Fibroblast of upper back skin (primary cell): ENCODE measurements at places on chromosomes 3 and 15.

DNA sequence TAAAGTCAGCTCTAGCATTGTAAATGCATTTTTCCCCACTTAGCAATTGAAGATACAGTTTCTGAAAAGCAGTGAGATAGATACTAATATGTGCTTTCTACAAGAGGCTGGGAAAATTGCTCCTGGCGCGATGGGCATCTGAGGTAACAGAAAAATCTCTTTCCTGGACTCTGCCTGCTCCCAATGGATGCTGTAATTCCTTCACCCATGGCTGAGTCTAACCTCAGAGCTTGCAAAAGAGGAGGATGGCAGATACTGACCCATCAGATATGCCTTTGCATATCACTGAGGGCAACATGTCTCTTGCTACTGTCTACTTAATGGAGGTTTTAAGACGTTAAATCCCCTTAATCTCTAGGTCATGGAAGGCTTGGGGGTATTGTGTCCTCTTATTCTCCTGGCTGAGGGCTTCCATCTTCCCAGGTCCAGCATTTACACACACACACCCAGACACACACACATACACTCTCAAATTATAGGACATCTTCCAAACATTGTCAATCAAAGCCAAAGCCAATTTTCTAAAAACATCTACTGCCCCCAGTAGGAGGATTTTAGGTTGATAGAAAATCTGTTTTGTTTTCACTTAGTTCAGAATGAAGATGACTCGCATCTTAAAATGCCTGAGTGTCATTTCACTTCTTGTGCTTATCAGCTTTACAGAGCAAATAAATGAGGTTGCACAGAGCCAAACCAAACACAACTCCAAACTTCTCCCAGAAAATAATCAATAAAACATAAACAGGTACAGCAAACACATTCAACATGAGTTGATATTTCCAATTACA, 2.4 kb downstream of the TRPM1 start:
- DNase-seq, result peak; percentile 35

DNA sequence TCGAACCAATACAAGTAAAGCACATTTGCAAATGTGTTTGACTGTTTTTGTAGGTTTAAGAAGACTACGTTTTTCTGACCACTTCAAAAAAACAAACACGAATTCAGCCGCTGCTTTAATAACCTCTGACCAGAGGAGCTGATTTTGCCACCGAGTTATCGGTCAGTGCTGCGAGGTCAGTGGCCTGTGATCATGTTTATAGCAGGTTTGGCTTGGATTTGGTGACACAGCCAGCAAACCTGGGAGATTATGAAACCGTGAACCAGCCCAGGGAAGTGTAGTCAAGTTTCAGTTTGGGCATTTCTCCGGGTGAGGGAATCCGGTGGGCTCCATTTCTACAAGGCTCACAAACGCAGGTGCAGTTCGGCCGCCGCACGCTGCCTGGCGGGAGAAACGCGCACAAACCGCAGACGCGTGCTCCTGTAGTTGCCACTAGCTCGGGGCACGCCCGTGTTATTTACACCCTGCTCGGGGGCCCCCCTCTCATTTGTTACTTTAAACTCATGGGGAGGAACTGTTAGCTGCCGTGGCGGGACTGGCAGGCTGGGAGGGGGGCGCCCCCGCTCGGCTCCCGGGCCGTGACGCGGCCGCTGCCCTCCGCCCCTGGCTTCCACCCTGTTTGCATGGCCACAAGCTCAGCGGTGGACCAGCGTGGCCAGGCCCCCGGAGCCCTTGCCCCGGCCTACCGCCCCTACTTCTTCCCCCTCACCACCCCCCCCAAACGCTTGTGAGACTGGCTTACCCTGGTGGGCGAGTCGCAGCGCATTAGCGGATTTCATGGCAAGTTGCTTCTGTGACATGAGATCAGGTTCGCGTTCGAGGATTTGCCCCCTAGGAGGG, 13.6 kb upstream of the ONECUT1 start:
- DNase-seq, result no peak

DNA sequence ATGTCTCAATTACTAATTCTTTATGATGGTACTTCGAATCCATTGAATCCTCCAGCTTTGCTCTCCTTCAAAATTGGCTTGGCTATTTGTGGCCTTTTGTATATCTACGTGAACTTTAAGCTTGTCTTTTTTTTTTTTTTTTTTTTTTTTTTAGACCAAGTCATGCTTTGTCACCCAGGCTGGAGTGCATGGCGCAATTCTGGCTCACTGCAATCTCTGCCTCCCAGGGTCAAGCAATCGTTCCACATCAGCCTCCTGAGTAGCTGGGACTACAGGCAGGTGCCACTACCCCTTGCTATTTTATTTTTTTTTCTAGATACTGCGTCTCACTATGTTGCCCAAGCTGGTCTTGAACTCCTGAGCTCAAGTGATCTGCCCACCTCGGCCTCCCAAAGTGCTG, 7.7 kb upstream of the DIPK2A start:
- no peak for DNase-seq

- no peak for DNase-seq
These were observed 139.3 kb downstream of the SERPINI1 start for GRCh38 chr3:167874671-167875372.

DNA sequence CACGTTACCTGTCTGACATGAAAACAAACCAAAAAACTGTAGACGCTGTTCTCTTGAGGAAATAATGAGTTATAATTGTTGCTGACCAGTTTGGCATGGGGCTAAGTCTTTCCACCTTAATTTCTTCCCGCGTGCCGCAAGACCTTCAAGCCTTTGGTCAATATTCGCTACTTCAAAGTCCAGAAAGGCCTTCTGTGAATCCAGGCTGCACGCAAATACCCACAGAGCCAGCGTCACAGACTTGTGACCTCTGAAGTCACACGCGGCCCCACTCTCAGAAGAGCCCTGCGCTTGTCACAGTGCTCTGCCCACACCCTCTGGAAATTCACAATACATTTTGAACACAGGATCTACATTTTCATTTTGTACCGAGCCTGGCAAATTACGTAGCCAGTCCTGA, 275.2 kb downstream of the SHQ1 start:
- no peak for DNase-seq

DNA sequence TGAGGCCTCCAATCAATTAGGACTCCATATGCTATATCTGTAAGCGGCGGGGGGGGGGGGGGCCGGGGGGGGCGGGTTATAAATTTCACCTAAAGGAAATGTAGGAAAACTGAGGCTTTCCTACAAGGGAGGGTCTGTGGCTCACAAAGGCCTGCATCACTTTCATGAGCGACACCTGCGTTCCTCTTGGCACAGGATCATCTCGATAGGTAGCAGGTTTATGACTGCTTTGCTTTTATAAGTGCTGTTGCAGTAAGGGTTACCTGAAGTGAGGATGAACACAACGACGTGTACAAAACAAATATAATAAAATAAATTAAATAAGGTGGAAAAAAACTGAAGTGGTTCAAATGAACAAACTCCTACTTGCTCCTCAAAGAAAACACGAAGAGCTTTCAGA, 194.3 kb downstream of the FOXP1 start:
- no peak for DNase-seq

- DNase-seq, result peak; percentile 7
These were observed 19.0 kb upstream of the CCR2 start for GRCh38 chr3:46334741-46335478.

DNA sequence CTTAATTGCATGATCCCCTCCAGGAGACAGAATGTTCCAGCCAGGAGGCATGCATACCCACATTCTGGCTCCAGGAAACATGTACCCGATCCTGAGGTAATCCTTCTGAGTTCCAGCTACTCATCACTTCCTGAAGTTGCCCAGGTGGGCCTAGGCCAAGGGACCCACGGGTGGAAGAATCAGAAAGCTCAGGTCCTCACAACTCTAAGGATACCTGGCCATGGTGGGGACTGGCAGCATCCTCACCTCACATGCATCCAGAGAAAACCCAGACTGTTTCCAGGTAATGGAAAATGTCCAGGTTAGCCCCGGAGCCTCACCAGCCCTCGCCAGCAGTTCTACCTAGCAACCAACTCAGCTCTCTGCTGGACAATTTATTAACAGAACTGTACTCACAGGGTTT, 78.2 kb downstream of the DAPK2 start:
- DNase-seq, result no peak

DNA sequence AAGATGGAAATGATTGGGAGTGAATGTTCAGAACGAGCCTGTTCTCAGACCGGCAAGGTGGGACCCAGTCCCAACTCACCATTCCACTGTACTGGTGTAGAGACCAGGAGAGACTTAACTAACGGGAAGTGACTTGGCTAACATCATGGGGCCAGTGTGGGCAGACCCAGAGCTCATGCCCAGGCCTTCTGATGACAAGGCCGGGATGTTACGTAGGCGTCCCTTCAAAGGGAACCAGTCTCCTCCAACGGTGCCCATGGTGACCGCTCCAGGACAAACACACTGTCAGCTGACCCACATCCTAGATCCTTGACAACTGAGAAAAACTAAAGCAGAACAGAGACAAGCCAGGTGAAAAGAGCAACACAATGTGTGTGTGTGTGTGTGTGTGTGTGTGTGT, 128.4 kb upstream of the HACD2 start:
- no peak for DNase-seq

- no peak for DNase-seq
These were observed 589.6 kb downstream of the PDCD6IP start for GRCh38 chr3:34387826-34388564.

- peak; percentile 90 for DNase-seq
These were observed 378.1 kb downstream of the NSUN3 start for GRCh38 chr3:94440767-94441493.

GRCh38 chr3:12768579-12769527, 9.8 kb upstream of the TMEM40 start:
- DNase-seq, result no peak

DNA sequence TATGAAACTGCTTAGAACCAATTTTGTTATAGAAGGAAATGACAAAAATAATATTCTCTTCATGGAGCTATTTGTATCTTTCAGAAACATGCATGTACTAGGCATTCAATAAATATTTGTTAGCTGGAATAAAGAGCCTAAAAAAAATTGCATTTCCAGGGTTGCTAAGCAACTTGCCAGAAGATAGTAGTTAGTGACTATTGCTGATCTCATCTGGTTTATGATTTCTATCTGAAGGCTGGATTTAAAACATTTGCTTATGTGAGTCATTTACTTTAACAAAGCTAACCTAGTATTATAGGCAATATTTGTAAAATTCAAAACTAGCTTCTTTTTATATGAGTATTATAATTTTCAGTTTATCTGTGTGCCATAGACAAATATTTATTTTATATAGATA, 78.3 kb downstream of the NAALADL2 start:
- DNase-seq, result peak; percentile 60

GRCh38 chr15:55564347-55565145, 23.6 kb downstream of the PYGO1 start:
- DNase-seq, result no peak

DNA sequence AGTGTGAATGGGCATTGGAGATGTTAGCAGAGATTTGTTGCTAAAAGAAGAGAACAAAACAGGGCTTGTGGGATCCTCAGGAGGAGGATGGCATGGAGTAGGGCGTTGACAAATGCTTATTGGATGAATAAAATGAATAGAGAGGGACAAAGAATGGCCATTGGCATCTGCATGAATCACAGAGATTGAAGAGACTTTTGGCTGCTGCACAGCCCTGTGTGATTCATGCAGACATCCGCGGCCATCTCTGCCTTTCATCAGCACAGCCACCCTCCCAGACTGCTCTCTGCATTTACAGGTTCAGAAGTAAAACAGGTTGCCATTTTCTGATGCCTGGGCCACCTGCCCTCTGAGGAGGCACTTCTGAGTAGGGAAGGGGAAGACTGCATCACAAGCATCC, 397.9 kb downstream of the EPHB1 start:
- peak; percentile 17 for DNase-seq

DNA sequence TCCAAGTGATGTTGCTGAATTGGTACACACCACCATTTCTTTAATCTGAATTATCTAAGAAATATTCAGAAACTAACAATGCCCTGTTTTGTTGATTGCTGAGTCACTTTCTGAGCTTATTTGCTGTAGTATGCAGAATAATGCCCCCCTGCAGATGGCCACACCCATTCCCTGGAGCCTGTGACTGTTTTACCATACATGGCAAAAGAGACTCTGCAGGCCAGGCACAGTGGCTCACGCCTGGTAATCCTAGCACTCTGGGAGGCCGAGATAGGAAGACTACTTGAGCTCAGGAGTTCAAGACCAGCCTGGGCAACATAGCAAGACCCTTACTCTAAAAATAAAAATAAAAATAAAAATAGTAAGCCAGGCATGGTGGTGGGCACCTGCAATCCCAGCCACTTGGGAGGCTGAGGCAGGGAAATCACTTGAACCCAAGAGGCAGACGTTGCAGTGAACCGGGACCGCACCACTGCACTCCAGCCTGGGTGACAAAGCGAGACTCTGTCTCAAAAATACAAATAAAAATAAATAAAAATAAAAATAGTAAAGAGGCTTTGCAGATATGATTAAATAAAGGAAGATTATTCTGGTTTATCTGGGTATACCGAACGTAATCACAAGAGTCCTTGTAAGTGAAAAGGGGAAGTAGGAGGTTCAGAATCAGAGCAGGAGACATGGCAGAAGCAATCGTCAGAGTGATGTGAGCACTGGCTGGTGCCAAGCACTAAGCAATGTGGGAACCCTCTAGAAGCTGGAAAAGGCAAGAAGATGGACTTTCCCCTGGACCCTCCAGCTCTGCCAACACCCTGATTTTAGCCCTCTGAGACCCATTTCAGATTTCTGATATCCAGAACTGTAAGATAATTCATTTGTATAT, 19.0 kb downstream of the PCYT1A start:
- DNase-seq, result peak; percentile 67

- DNase-seq, result no peak
These were observed 62.1 kb upstream of the ABHD2 start for GRCh38 chr15:89026167-89026566.

GRCh38 chr3:167350245-167350862, 29.7 kb downstream of the ZBBX start:
- peak; percentile 5 for DNase-seq

DNA sequence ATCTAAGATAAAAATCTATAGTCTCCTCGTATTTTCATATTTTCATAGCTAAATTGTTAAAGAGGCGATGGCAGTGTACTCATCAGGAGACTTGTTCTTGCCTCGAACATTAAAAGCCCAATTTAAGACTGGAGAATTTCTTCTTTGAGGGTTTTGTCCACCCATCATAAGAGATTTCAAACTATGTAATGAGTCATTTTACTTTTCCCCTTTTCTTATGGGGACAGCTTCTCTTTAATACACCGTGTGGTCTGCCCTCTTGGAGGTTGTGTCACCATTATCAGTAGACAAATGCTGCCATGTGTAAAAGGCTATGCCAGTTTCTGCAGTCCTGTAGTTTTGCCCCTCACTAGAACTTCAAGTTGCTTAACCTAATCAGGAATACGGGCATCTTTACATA, 16.9 kb downstream of the TGFBR2 start:
- peak; percentile 56 for DNase-seq

GRCh38 chr3:117130222-117130621, 420.6 kb downstream of the TUSC7 start:
- peak; percentile 16 for DNase-seq

- no peak for DNase-seq
These were observed 10.6 kb upstream of the GCSAM start for GRCh38 chr3:112143689-112144088.

GRCh38 chr3:38314112-38314763, 32.1 kb downstream of the SLC22A14 start:
- DNase-seq, result no peak

GRCh38 chr3:125028657-125029056, 27.1 kb downstream of the HEG1 start:
- no peak for DNase-seq
